ENCODE measurements at places on chromosomes 1 and 21.

- no peak for DNase-seq
These were observed 88.1 kb upstream of the WARS2 start for GRCh38 chr1:119228335-119229080.

- no peak for DNase-seq
These were observed 100.3 kb downstream of the TBX19 start for GRCh38 chr1:168380945-168381344.

- no peak for DNase-seq
These were observed 519.5 kb upstream of the DAB1 start for GRCh38 chr1:57943365-57943764.

DNA sequence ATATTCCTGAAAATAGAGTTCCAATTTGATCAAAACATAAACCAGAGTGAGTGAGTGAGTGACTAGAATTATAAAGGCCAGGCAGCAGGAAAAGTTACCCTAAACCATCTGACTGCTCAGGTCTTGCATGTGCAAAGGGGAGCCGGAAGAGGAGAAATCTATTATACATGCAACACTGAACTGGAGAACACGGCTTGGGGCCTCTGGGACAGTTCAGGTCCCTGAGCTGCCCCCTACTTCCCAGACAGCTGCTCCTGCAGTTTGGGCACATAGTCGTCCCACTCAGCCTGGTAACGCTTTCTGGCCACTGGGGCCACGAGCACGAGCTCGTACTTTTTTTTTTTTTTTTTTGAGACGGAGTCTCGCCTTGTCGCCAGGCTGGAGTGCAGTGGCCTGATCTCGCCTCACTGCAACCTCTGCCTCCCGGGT is 40.1 kb downstream of the PTPRC start:
- no peak for DNase-seq

GRCh38 chr1:71193153-71193552 is 112.3 kb upstream of the ZRANB2 start:
- DNase-seq, result no peak

DNA sequence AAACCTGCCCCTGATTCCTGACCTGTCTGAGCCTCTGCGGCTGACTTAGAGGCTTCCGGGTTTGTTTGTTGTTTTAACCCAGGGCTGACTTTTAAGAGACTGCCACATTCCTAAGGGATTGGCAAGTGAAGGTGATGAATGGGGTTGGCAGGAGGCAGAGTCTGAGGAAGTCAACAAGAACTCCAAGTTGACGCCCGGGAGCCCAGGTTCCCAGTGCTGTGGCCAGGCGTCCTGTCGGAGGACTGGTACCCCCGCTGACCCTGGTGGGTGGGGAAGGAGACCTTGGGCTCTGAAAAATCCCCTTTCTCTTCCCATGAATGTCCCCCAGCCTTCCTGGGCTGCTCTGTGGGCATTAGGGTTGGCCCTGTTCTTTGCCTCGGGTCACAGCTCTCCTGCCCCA is 19.7 kb upstream of the EPS8L3 start:
- peak; percentile 79 for DNase-seq

DNA sequence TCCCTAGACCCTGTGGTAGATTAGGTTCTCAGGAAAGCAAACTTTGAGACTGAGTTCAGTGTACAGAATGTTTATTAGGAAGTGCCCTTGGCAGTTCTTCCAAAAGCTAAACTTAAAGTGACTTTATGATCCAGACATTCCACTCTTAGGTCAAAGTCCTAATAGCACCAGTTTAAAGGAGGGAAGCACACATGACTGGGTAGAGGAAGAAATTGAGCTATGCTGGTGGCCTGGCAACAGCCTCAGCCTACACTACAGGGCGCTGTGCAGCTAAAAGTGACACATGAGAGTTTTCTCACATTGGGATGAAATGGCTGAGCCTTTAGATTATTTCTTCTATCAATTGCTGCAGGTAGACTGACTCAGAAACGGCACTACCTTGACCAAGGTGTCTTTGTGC is 280.4 kb downstream of the BRINP2 start:
- DNase-seq, result no peak
